ENCODE measurements at places on chromosomes 2 and 18.

DNA sequence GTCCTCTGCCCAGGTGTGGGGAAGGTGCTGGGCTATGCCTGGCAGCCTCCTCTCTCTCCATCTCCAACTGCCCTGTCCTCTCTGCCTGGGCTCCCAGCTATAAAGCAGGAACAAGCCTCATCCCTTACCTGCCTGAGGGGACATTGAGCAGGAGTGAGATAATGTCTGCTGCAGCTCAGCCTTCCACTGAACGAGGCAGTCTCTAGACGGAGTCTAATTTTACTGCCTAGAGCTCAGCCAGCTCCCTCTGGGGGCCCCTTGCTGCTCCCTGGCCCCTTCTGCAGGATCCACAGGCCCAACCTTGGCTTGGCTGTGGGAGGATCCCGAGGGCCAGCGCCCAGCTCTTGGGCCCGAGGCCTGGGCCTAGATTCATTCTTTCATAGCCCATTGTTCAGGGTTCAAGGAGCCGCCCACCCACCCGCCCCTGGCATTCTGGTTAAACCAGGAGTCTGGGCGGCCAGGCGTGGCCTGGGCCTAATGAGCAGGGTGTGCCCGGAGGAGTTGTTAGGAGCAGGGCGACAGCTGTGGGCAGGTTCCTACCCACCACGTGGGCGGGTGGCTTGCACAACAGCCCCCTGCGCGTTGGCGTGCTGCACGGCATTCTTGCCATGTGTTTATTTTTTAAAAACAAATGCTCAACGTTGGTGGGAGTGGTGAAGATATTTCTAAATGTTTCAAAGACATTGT is 44.6 kb downstream of the FOSL2 start:
- DNase-seq: no peak

GRCh38 chr2:217258170-217258569 is 398.3 kb upstream of the TNP1 start:
- DNase-seq: no peak

DNA sequence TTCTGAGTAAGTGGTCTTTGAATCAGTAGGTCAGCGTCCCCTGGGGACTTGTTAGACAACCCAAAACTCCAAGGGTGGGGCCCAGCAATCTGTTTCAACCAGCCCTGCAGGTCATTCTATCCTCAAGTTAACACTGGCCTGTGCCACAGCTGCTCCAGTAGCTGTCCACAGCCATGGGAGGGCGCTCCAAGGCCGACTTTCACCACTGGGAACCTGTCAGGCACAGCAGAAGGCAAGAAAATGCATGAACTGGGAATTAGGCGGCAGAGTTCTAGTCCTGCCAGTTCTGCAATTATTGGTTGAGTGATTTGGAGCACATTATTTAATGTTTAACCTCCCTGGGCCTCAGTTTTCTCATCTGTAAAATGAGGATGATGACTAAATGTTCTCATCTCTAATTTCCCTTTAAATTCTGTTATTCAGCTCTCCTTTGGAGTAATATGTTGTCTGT is 17.4 kb upstream of the MRPL33 start:
- DNase-seq: peak; percentile 32

DNA sequence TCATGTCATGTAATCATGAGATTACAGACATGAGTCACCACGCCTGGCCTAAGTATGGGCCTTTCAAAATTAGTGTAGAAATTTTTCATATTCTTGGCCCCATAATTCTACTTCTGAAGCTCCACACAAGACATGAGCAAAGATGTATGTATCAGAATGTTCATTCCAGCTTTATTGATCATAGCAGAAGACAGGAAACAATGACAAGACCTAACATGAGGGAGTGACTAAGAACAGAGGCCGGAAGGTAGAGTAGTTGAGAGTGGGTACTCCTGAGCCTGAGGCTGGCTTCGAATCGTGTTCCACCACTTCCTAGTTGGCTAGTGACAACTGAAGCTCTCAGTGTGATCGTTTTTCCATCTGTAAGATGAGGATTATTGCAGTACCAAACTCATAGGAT is 89.3 kb downstream of the ARMC9 start:
- no peak for DNase-seq

- DNase-seq: no peak
Observed at GRCh38 chr18:22412176-22412911, 5.4 kb downstream of the CTAGE1 start.

DNA sequence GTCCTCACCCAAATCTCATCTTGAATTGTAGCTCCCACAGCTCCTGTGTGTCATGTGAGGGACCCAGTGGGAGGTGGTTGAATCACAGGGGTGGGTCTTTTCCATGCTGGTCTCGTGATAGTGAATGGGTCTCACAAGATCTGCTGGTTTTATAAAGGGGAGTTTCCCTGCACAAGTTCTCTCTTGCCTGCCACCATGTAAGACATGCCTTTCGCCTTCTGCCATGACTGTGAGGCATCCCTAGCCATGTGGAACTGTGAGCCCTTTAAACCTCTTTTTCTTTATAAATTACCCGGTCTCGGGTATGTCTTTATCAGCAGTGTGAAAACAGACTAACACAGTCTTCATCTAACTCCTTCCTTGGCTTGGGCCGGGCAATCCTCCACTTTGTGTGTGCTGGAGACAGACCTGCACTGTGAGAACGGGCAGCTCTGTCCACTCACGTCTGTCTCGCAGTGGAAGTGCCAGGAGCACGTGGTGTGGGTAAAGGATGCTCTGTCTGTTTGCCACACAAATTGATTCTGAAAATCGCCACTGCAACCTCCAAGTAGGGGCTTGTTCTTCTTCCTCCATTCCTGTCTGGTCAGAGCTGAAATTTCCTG is 47.6 kb upstream of the OTOS start:
- no peak for DNase-seq

- no peak for DNase-seq
Observed at GRCh38 chr2:74584088-74584645, 29.6 kb downstream of the DOK1 start.

DNA sequence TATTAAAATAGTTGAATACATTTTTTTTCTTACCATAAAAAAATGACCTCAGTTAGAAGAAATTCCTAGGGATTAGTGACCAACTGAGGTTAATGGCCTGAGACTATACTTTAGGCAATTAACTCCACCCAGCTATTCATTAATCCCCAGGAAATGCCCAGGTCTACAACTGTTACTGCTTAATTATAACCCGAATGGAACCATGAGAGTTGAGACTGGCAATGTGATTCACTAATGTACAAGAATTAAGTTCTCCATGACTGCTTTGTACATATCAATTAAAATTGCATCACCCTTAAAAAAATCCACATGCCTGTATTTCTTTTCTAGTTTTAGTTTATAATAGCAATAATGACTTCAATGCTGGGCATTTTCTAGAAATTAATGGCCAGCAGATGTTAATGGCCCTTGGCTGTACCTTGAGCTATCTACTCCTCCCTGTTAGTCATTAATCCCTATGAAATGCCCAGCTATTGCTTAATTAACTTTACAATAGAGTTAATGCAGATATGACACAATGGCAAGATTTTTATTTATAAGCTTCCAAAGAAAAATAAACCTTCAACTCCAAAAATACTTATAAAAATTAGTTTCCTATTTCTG is 44.1 kb downstream of the ERBB4 start:
- no peak for DNase-seq

DNA sequence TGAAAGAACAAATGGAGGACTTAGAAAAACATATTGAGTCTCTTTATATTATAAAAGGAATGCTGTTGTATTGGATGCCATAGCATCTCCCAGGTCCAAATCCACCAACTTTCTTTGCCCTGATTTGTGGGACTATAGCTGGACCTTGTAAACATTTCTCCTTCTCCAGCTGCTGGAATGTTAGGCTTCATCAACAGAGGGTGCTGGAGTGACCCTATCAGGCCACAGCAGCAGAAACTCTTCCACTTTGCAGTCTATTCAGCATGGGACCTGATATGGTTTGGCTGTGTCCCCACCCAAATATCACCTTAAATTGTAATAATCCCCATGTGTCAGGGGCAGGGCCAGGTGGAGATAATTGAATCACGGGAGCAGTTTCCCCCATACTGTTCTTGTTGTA is 138.4 kb upstream of the ARL4C start:
- no peak for DNase-seq

DNA sequence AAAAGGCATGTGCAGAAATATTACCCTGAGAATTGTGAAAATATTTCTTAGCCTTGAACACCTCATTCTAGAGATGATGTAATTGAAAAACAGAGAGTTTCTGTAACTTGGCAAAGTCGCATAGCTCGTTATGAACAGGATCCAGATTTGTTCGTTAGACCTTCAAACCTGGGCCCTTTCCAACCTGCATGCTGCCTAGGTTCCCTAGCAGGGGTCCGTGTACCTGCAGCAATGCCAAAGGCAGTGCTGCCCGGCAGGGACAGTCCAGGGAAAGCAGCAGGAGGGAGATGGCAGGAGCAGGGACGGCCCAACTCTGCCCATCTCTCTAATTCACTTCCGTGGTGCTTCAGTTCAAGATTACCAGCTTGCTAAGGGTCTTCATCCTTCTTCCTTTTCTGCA is 12.0 kb downstream of the PIEZO2 start:
- no peak for DNase-seq

- DNase-seq: no peak
Observed at GRCh38 chr2:236338495-236339184, 74.4 kb upstream of the ASB18 start.

All from AG09309 (cell line).